ENCODE measurements at places on chromosomes 7 and 10.
A peak's percentile ranks its signal among the peaks of the same experiment; 100 is the strongest.

GRCh38 chr10:14235566-14236195, 95.0 kb downstream of the FRMD4A start:
- DNase-seq = no peak

GRCh38 chr7:138167222-138167621, 91.0 kb downstream of the AKR1D1 start:
- no peak for DNase-seq

GRCh38 chr7:50304911-50305582, 531 bp downstream of the IKZF1 start:
- DNase-seq = peak; percentile 85

GRCh38 chr10:97564776-97565175, 7.8 kb upstream of the ANKRD2 start:
- DNase-seq = no peak

- no peak for DNase-seq
These were observed 7.6 kb downstream of the SERPINE1 start for GRCh38 chr7:101134399-101134980.

- DNase-seq = no peak
These were observed 181.1 kb upstream of the IMMP2L start for GRCh38 chr7:111743244-111743847.

- DNase-seq = peak; percentile 66
These were observed 1.3 kb downstream of the ZNRF2 start for GRCh38 chr7:30285536-30286284.

- no peak for DNase-seq
These were observed 18.2 kb upstream of the RELN start for GRCh38 chr7:104007614-104008013.

DNA sequence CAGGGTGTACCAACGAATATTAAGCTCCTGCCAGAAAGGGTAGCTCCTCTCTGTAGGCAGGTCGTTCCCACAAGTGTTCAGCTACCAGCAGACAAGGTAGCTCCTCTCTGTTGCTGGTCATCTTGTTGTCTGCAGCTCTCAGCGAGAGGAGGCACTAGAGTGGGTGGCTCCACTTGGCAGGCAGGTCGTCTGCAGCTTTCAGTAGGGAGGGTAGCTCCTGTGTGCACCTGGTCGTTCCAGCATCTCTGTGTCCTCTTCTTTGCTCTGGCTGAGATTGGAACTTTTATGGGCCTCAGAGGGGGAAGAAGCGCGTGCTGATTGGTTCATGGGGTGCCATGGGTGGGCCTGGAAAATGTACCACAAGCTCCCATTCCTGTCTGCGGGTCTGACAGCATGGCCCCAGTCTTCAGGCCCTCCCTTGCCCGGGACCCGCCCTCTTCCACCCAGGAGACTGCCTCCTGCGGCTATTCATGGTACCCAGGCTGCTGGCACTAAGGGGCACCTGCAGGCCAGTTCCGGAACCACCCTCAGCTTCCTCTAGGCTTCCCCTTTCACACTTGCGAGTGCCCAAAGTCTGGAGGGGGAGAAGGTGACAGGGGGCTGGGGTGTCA, 63.9 kb upstream of the CACNA2D1 start:
- no peak for DNase-seq

DNA sequence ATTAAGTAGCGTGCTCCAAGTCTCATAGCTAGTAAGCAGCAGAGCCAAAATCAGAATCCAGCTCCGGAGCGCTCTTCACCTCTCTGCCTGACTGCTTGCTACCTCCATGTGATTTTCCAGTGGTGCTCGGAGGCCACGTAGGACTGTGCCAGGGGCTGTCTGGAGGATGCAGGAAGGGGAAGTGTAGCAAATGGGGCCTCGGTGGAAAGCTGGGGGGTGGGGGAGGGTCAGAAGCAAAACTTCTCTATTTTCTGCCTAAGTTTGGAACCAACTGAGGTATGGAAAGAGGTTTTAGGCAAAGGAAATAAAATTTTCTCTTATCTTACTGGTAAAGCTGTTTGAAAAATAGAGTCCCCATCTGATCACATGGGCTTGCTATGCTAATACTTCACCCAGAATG, 108.7 kb downstream of the TBXAS1 start:
- DNase-seq = no peak

GRCh38 chr10:117250411-117250810, 9.5 kb downstream of the SLC18A2 start:
- no peak for DNase-seq

GRCh38 chr10:3887885-3888476, 103.0 kb upstream of the KLF6 start:
- peak; percentile 68 for DNase-seq

- no peak for DNase-seq
These were observed 175.8 kb upstream of the LYZL1 start for GRCh38 chr10:29112827-29113615.

- DNase-seq = no peak
These were observed 25.0 kb downstream of the YKT6 start for GRCh38 chr7:44225566-44226395.

DNA sequence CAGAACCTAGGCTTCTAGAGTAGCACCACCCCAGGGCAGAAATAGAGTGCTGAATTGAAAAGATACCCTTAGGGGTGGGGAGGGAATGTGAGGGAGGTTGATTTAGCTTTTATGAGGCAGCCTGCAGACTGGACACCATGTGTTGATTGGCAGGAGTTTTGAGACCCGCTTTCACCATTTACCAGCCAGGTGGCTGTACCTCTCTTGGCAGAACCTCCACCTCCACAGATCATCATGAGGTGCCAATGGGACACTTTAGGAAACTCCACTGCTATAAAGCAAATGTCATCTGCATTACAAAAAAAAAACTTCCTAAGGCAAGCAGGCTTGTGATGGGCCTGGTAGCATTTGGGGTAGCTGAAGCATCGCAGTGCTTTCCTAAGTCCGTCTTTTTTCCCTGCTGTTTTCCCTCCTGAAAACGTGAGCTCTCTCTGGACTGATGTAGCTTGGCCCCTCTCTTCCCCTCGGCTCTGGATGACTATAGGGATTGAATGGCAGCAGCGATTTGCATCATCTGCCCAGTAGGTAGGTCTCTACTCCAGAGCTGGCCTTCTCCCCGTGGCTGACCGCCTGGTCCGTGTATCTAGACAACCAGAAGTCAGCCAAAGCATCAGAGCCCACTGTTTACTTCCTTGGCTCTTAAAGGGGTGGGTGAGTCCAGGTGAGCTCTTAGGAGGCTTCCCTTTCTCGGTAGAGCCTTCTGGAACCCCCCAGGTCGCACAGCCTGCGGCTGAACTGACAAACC, 1.3 kb downstream of the PCBD1 start:
- no peak for DNase-seq

GRCh38 chr7:96657347-96658021, 52.2 kb downstream of the SEM1 start:
- no peak for DNase-seq

GRCh38 chr7:22980422-22980821, 33.5 kb downstream of the HYCC1 start:
- no peak for DNase-seq

DNA sequence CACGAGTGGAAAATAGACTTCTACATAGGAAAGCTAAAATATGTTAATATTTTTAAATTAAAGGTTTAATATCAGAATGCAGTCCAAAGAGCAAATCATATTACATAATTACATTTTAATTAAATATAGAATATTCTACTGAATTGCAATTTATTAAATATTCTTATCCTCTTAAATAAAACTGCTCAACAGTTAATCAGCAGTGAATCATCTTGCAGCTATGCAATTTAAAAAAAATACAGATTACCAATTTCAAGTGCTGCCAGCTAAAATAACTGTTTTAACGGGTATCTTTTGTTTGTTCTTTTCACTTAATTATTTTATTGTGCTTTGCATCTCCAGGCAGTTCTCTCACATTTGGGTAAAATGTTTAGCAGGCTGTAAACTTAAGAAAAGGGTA, 82.2 kb downstream of the ZNRF2 start:
- DNase-seq = no peak

- DNase-seq = no peak
These were observed 30.9 kb upstream of the ITGB8 start for GRCh38 chr7:20299647-20300312.

- DNase-seq = no peak
These were observed 587.9 kb downstream of the PHTF2 start for GRCh38 chr7:78386520-78386919.

DNA sequence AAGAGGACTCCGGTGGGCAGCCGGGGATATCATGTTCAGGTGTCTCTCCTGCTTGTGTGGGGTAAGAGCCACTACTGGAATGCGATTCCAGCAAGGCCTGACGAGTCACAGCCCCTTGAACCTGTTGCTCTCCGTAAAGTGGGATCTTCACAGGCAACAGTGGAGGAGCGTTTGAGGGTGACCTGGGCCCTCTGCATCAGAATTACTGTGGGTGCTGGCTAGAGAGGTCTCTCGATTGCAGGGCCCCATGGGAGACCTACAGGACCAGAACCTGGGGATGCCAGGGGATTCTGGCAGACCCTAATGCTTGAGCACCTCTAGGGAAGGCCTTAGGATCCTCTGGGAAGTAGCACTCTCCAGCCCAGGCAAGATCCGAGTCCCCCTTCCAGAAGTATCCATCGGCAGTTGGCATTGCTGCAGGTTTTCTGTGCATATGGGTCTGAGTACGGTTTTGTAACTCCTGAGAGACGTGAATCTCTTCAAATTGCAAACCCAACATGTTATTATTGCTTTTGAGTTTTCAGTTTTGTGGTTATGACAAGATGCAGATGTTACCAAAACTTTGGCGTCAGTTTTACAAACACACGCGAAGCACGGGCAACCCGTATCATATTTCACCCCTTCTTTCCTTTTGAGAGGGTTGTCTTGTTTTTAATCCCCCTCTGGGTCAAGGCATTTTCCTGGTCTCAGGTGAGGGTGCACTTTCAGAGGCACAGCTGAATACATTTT, 4.6 kb downstream of the MGMT start:
- no peak for DNase-seq

GRCh38 chr10:34374356-34375045, 440.6 kb downstream of the PARD3 start:
- no peak for DNase-seq

- DNase-seq = no peak
These were observed 52.2 kb downstream of the COL17A1 start for GRCh38 chr10:104033401-104033930.

- DNase-seq = no peak
These were observed 215.9 kb downstream of the CRPPA start for GRCh38 chr7:16205466-16205865.

DNA sequence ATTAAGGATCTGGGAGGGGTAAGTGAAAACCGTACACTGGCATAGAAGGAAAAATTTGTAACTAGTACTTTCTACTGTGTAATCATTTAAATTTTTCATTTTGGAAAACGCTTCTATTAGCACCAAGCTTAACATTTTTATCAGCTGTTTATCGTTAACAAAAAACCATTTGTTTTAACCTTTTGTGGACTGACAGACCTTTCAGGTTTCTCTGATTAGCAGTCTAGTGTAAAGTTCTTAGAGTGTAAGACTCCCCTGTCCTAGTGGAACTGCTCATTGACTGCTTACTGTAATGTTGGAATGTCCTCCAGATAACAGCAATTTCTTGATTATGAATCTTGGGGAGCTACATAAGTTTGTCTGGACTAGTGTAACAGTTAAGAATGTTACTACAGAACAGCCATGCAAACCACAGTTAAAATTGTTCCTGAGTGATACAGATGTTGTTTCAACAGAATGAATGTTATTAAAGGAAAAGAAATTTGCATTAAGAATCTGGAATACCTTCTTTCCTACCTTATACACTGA, 2.0 kb downstream of the DBF4 start:
- DNase-seq = no peak

GRCh38 chr7:97004247-97005182, 838 bp upstream of the DLX6 start:
- no peak for DNase-seq

- DNase-seq = no peak
These were observed 10.2 kb downstream of the GPNMB start for GRCh38 chr7:23256731-23257130.

GRCh38 chr10:79292026-79292766, 55.1 kb upstream of the PPIF start:
- DNase-seq = no peak

DNA sequence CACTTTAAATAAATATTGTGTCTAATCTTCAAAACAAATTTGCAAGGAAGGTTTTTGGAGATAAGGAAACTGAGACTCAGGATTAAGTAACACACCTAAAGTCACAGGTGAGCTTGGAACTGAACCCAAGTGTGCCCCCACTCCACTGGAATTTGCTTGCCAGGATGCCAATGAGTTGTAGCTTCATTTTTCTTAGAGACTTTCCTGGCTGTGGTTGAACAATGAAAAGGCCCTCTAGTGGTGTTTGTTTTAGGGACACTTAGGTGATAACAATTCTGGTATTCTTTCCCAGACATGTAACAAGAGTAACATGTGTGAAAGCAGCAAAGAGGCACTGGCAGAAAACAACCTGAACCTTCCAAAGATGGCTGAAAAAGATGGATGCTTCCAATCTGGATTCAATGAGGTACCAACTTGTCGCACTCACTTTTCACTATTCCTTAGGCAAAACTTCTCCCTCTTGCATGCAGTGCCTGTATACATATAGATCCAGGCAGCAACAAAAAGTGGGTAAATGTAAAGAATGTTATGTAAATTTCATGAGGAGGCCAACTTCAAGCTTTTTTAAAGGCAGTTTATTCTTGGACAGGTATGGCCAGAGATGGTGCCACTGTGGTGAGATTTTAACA, 1.5 kb downstream of the IL6 start:
- DNase-seq = peak; percentile 11

DNA sequence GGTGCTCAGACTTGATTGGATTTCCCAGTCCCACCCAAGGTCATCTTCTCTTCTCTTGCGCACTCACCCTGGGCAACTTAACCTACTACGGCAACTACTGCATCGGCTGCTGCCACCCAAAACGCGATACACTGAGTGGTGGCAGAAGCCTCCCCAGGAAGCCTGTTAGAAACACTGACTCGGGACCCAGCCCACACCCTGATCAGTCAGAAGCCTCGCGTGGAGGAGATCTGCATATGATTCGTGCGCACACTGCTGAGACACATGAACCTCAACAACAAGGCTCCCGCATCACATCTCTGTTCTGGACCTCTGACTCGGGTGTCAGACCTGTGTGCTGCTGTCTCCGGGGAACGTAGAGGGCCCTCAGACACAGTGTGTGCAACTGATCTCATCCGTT, 419.5 kb downstream of the PAXIP1 start:
- no peak for DNase-seq

DNA sequence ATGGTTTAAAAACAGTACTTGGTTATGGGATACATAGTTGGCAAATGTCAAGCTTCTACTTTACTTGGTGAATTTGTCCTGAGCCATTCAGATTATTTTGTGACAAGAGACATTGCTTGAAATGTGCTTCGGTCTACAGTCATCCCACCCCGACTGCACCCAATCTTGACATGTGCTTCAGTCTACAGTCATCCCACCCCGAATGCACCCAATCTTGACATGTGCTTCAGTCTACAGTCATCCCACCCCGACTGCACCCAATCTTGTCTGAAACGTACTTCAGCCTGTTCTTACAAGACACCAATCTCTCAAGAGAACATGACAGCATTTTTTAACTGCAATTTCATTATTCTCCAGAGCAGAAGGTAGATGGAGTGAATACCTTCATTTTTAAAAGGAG, 47.8 kb downstream of the PRKCQ start:
- DNase-seq = no peak

DNA sequence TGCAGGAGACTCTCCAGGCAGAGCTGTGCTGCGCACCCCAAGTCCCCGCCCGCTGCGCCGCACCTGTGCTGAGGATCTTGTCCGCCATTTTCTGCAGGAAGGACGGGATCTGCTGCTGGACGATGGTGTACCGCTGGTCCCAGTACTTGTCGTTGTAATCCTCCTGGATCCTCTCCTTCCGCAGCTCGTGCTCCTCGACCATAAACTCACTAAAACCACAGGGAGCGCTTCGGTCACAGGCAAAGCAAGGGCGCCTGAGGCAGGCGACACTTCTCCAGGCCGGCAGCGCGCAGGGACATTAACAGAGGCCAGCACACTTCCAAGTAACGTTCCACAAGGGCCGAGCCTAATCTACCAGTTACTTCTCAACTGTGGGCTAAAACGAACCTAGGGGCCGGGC, 13.1 kb upstream of the ADAM8 start:
- DNase-seq = no peak
